ENCODE measurements at places on chromosomes 12 and 14. TPM values are rescaled to one million over a fixed set of nuclear protein-coding genes. Genes with fewer than 3 reads are reported as not detected.

BHLHE41 gene
- polyA plus RNA-seq = 0.54 TPM

RIPK3 gene
- polyA plus RNA-seq = 58.6 TPM

PRB2 gene
- polyA plus RNA-seq = not detected

HAL gene
- 8.7 TPM for polyA plus RNA-seq

CPNE6 gene
- polyA plus RNA-seq = 0.03 TPM

TMBIM4 gene
- polyA plus RNA-seq = 45.7 TPM

GLIPR1 gene
- polyA plus RNA-seq = 2.5 TPM

MAP1LC3B2 gene
- 2.4 TPM for polyA plus RNA-seq

OTOGL gene
- polyA plus RNA-seq = not detected

HCAR2 gene
- polyA plus RNA-seq = not detected

IFNG-AS1 gene
- 0.10 TPM for polyA plus RNA-seq

MBIP gene
- polyA plus RNA-seq = 24.6 TPM

NAB2 gene
- 14.9 TPM for polyA plus RNA-seq

PMCH gene
- 0.18 TPM for polyA plus RNA-seq
